Activated naive CD8-positive, alpha-beta T cell treated with anti-CD3 and anti-CD28 coated beads, Interleukin-2, amount 50 U/mL, for 16 hours (primary cell): ENCODE measurements at places on chromosomes 6 and 20.

DNA sequence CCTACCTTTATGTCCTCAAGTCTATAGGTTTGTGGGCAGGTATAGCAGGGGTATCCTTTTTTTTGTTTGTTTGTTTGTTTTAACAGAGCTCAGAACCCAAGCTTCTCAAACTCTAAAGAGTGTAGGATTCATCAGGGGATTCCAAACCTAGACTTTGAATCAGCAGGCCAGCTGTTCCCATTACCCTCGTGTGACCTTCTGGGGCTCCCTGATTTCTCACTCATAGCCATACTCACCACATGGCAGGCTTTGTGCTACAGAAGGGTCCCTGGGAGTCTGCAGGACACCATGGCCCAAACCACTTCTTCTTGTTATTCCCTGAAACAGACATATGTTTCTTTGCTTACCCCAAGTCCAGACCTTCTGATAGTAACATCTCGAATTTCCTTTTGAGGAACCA lies 350.8 kb upstream of the TSHZ2 start:
- no peak for DNase-seq

GRCh38 chr6:34248198-34248726 lies 544 bp downstream of the SMIM29 start:
- no peak for DNase-seq

DNA sequence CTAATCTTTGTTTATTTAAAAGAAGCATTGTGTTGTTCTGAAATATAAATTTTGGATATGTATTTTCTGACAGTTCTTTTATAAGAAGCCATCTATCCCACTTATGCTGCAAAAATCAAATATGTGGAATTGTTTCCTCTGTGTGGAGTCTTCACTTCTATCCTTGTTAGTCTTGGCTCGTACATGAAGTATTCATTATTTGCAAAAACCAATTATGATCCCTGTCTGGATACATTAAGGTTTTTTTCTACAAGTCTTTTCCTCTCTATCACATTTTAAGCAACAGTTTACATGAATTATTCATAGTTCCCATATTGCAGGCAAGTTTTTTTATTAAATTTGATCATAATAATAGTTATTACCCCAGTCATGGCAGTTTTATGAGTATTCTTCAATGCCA lies 490.8 kb upstream of the GJE1 start:
- DNase-seq: no peak

- no peak for DNase-seq
Measured at GRCh38 chr20:4220352-4220751, 205.0 kb upstream of the RNF24 start.

DNA sequence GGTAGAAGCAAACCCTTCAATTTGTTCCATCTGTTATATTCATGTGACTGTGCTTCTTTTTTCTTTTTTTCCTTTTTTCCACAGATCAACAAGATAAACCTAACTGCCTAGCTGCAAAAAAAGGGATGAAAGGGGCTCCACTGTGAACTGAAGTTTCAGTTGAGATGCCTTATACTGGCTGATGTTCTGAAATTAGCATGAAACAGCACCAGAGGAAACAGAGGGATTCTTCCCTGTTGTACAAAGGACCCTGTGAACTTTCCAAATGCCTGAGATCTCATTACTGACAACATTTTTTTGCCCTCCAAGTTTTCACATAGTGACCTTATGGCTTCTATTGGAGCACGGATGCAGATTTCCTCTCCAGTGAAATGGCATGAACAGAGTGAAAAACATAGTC lies 302.7 kb upstream of the TFAP2D start:
- no peak for DNase-seq

GRCh38 chr6:167122041-167122826 lies 662 bp upstream of the CCR6 start:
- no peak for DNase-seq

- DNase-seq: no peak
Measured at GRCh38 chr20:8272766-8273165, 140.7 kb downstream of the PLCB1 start.

DNA sequence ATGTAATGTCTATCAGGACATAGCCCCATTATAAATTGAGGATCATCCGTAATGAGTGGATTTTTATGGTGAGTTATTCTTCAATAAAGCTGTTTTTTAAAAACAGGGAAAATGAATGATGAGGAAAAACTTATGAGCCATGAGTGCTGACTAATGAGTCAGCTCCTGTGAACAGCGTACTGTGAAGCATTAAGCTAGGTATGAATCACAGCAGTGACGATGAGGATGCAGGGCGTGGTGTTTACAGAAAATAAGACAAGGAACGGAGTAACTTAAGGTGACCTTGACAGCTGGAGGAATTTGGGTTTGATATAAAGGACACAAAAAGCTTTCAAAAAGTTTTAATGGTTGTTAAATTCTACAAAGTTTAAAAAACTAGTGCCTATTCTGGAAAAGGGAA lies 96.3 kb downstream of the FOXF2 start:
- no peak for DNase-seq

GRCh38 chr6:119463081-119463626 lies 113.6 kb upstream of the MAN1A1 start:
- DNase-seq: no peak

GRCh38 chr20:10875653-10876052 lies 201.9 kb upstream of the JAG1 start:
- DNase-seq: no peak

- no peak for DNase-seq
Measured at GRCh38 chr6:104126315-104127005, 733.3 kb downstream of the HACE1 start.

GRCh38 chr20:32819992-32820697 lies 391 bp downstream of the MAPRE1 start:
- peak; percentile 76 for DNase-seq

DNA sequence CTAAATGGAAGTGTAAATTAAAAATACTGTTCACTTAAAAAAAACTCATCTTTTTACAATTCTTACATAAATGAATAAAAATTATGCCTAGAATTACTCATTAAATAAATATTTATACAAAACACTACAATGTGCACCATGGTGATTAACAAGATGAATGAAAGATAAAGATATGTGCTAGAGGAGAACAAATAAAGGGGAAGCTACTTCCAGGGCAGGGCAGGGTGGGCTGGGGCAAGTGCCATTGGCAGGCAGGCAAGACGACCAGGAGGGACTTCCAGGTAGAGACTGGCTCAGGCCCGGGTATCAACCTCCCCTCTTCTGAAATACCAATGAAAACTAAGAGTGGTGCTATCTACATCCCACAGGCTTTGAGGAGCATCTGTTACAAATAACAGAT lies 20.4 kb downstream of the PREP start:
- DNase-seq: no peak

GRCh38 chr20:57312138-57312537 lies 17.5 kb upstream of the SPO11 start:
- DNase-seq: no peak

DNA sequence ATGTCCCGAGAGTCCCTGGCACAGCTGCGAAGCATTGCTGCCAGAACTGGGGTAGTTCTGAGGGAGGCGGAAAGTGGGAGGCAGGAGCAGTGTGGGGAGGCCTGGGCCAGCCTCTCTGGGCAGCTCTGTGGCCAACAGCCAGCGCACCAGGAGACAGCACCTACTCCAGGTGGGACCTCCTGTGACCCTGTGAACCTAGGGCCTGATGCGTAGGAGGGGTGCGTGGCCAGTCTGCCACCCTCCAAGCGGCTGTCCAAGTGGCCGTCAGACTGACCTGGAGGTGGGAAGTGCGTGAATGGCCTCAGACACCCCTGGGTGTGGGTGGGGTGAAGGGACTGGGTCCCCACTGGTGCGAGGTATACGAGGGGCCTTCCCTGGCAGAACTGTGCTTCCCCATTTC lies 15.5 kb downstream of the SS18L1 start:
- no peak for DNase-seq

DNA sequence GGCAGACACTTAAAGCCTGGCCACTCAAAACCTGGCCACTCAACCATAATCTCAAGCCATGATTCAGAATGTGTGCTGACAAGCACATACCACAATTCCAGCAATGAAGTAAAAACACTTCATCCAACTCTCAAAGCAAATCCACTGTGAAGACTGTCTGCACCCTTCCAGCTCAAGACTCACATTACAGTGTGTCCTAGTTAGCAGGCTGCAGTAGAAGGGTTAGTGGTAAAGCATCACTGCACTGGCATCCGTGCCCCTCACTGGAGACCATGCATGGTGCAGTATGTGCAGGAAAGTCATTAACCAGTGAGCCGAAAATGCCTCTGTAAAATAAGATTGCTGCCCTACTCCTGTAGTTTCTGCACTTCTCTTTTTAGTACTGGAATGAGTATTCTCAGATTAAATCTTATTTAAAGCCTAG lies 43.4 kb downstream of the SLC23A2 start:
- no peak for DNase-seq

DNA sequence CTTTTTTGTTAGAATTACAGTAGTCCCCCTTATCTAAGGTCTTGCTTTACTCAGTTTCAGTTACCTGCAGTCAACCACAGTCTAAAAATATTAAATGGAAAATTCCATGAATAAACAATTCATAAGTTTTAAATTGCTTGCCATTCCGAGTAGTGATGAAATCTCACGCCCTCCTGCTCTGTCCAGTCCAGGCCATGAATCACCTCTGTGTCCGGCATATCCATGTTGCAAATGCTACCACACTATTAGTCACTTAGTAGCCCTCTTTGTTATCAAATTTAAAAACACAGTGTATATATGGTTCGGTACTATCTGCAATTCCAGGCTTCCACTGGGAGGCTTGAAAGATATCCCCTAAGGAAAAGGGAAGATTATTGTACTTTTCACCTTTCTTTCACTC lies 164.6 kb upstream of the FAM83B start:
- DNase-seq: no peak

GRCh38 chr6:138162111-138162954 lies 594 bp downstream of the ARFGEF3 start:
- no peak for DNase-seq

DNA sequence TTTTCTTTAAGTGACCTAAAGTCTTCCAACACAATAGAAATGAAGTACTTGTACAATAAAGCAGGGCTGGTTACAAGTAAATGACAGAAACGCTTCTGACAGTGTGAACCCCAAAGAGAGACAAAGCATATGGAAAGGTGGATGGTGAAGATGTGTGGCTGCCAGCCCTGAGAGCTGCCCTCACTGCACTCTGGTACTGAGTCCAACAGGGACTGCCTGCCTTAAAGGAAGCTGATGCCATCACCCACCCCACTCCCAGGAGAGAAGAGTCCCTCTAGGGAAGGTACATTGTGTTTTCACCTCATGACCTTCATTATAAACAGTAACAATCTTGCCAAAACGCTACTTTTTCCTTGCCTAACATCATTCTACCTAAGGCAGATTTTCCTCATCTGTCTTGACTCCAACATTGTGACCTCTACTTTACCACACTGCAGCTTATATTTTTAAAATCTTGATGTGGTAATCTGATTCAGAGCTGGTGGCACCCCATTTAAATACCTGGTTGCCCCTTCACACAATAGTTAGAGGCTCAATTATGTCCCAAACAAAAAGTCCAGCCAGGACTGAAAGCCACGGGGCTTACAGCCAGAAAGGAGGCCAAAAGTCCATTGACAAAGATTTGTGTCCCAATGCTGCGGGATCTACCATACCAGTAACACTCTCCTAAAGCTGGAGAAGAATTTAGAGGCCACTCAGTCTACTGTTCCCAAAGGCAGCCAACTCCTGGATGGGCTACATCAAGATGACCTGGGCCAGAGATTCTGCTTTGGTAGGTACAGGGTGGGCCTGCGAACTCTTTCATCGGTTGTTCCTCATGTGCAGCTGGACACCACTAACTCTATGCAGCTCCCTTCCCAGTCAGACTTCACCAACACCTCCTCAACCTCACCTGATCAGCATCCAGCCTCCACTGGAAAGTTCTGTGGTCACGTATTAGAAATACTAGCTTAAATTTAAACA lies 4.4 kb downstream of the APMAP start:
- no peak for DNase-seq

DNA sequence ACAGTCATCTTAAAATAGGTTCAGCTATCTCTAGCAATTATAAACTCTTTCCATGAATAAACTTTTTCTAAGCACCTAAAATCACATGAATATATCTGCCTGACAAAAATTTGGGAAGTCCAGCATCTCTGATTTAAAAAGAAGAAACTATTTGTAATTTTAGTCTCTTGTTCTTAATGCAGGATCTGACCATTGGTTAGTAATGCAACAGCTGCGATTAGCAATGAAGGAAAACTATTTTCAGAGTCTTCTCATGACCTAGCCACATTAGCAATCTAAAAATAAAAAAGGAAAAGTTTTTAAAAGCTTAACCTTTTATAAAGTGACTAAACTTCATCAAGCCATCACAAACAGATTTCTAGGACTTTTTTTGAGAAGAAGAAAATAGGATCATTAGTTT lies 97.5 kb downstream of the PTPRK start:
- DNase-seq: no peak

- no peak for DNase-seq
Measured at GRCh38 chr6:74277777-74278186, 581.8 kb downstream of the CD109 start.

DNA sequence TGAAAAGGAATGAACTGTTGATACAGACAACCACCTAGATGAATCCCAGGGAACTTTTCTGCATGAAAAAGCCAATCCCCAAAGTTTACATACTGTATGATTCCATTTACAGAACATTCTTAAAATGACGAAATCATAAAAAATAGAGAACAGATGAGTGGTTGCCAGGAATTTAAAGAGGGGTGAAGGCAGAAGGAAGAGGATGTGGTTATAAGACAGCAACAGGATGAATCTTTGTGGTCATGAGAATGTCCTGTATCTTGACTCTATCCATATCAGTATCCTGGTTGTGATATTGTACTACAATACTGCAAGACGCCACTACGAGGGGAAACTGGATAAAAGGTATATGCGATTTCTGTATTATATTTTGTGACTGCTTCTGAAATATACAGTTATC lies 70.1 kb upstream of the EMILIN3 start:
- no peak for DNase-seq

DNA sequence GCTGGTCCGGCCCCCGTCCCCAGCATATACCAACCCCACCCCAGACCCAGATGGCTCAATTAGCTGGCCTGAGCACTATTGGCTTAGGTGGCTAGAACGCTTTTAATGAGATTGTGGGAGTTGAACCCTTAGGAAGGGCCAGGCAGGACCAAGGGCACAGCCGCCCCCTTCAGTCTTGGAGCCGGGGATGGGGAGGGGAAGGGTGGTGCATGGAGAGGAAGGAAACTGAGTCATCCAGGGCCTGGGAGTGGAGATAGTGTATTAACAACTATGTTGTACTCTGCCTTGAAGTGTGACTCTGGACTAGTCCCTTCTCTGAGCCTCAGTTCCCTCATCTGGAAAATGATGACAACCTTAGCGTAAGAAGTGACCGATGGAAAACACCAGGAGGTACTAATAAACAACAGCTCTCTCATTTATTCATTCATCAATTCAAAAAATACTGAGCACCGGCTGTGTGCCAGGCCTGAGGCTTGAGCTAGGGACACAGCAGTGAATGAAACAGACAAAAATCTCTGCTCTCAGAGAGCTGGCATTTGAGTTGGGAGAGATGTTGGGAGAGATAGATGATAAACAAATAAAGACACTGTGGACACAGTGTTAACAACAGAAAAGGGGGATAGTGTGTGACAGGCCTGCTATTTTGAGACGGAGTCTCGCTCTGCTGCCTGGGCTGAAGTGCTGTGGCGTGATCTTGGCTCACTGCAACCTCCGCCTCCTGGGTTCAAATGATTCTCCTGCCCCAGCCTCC lies 11.5 kb downstream of the PEDS1 start:
- no peak for DNase-seq
